ENCODE measurements at places on chromosomes 1 and 21.

GRCh38 chr1:183237046-183237445, 51.0 kb downstream of the LAMC2 start:
- DNase-seq = no peak

- no peak for DNase-seq
These were observed 24.2 kb upstream of the SNX7 start for GRCh38 chr1:98637316-98637715.

GRCh38 chr1:244234009-244234643, 183.0 kb downstream of the ZBTB18 start:
- no peak for DNase-seq

- peak; percentile 29 for DNase-seq
These were observed 15.7 kb downstream of the PKNOX1 start for GRCh38 chr21:42989816-42990650.

GRCh38 chr1:246492611-246493245, 14.4 kb downstream of the SMYD3 start:
- no peak for DNase-seq
